ENCODE measurements at places on chromosomes 5 and 9.
A peak's percentile ranks its signal among the peaks of the same experiment; 100 is the strongest.

DNA sequence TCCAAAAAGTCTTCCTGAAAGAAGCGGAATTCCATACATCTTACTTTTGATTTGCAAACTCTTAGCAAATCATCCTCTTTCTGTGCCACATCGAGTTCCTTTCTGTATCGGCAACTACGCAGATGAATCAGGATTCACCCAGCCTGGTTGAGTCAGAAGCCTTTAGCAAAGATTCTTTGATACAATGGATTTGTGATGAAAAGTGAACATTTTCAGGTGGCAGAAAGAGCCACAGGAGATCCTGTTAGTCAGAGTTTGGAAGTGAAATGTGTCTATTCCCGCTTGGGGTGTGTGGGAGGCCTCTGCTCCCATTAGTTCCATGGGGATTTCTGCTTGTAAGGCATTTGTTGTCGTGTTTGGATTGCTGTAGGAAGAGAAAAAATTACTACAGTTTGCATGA is 351.8 kb upstream of the WWC1 start:
- no peak for DNase-seq

GRCh38 chr5:16104961-16105360 is 74.6 kb downstream of the MARCHF11 start:
- DNase-seq: no peak

- DNase-seq: no peak
Measured at GRCh38 chr5:15021266-15022046, 149.9 kb upstream of the ANKH start.

DNA sequence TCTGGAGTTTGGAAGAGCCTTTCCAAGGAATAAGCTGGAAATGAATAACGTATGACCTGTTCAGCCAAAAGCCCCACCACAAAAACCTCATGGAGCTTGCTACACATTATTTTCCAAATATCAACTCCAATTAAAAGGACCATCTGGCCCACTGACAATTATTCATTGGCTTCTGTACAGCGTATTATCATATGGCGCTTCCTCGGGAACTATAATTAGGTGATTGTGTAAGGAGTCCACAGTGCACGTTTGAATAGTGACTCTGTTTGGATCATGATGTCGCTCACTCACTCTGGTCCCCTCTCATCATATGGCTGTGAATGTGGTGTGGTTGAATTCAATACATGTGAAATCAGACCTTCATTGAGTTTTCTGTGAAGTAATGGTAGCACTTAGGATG is 52.1 kb downstream of the GDNF start:
- no peak for DNase-seq

GRCh38 chr5:75053054-75053303 is 621 bp upstream of the GCNT4 start:
- DNase-seq: no peak

- DNase-seq: no peak
Measured at GRCh38 chr5:179908528-179908927, 831 bp upstream of the TBC1D9B start.

DNA sequence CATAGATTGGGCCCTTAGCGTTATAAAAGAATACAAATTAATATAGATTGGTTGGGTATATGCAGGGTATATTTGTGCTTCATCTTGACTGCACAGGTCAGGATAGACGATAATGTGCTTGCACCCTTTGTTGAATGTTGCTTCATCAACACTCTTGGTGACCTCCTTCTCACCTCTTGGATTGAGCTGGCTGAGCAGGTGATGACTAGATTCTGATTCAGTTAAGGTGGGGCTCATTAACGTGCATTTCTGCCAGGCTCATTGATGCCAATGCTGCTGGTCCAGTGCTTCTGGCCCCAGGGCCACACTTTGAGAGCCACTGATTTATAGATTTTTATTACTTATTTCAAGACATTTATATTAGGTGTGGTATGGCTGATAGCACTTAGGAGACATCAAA is 27.7 kb downstream of the PCSK5 start:
- no peak for DNase-seq

DNA sequence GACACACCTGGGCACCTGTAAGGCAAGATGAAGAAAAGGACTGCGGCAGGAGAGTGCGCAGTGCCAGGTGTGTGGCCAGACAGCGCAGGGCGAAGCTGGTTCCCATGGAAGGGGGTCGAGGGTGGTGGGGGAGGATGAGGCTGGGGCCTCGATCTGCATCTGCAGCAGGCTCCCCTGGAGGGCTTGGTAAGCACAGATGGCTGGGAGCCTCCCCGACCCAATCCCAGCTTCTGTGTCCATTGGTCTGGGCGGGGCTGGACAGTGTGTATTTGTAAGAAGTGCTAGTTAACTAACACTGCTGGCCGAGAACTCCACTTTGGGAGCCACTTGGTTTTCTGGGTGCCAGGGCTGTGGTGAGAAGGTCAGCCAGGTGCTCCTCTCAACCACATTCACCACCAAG is 385.1 kb upstream of the IRX1 start:
- no peak for DNase-seq

DNA sequence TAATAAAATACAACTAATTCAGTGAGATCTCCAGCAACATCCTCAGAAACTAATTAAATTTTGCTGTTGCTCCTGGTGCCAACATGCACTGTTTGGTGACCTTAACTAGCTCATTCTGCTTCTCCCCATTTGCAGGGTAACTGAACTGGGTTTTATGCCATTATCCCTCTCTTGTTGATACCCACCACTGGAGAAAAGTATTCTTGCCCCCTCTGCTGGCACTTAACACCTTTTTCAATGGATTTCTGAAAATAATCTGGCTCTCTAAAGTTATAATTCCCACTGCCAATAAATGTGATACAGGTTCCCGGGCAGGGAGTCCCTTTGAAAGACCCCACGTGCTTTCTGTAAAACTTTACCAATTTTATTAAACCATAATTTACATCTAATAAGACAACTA is 394.3 kb downstream of the OSTF1 start:
- DNase-seq: peak; percentile 1

GRCh38 chr5:171606414-171607024 is 179.1 kb upstream of the SMIM23 start:
- DNase-seq: peak; percentile 13

DNA sequence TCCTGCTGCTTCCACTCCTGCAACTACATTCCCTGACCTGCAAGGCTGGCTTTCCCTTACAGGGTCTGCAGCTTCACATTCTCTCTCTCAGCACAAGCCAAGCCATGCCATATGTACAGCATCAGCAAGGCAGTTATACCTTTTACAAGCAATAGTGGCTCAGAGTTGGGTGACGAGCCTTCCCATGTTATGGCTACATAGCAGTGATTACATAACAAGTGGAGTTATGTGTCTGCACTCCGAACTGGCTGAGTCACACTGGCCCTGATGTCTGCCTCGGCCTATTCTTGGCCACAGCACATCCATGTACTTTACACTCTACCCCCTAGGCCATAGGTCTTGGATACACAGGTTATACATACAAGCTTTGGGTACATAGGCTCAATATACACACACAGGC is 52.0 kb upstream of the SNCAIP start:
- DNase-seq: no peak

DNA sequence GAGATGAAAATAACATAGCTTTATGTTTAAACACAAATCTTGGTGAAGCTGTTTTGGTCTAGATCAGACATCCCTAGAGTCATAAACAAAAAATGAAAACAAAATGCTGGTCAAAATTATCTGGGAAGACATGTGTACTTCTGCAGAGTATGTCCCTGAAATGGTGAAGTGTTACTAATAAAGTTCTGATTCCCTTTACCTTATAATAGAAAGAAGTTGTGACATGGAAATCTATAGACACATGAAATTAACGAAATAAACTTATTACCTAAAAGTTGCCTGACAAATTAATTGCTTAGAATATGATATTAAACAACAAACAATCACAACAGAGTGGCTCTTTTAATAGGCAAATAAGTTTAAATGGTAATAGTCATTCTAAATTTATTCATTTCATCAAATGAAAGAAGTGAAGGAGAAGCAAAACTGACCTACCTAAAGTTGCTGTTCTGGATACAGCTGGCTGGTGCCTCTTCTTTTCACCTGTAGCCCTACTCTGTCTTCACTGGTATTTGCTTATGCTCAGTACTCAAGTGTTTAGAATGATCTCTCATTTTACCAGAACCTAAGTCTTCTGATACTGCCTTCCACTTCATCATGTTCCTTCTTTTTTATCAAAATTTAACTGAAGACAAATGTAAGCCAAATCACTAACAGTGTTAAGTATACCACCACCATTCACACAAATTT is 38.8 kb downstream of the FNIP1 start:
- no peak for DNase-seq

DNA sequence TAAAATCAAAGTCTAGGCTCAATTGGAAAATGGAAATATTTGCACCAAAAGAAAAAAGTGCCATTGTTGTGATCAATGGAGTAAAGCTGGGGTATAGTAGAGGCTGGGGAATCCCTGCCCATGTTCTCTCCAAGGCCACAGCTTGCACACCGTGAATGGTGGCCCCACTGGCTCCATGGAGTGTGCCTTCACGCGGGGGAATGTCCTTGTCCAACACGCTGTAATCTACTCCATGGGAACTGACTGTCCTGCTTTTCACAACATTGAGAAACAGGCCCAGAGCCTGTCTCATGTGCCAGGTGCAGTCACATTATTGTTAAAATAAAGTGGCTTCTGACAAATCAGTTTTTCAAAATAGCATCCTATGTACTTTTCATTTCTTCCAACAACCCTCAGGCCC is 33.1 kb upstream of the ITGA2 start:
- DNase-seq: no peak

DNA sequence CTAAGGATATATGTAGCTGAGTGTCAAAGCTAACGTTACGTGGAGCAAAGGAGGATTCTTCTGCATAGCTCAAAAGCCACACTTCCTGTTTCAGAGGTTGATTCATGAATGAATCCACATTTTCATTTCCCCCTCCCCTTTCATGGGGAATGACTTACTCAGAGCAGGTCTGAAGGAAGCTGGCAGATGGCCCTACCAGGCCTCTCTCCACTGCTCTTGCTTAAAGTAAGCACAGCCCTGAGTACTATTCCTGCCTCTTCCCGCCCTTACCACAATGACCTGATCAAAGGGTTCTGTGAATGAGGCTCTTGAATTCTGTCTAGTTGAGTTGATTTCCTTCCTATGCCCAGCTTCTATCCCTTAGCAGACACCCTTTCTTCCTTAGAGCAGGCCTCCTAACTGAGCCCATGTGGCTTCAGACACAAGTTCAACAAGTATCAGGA is 6.3 kb downstream of the IGIP start:
- peak; percentile 84 for DNase-seq

GRCh38 chr5:30878746-30879145 is 314.7 kb upstream of the CDH6 start:
- no peak for DNase-seq

- no peak for DNase-seq
Measured at GRCh38 chr9:2317591-2317990, 302.4 kb downstream of the SMARCA2 start.

GRCh38 chr9:9951556-9952160 is 661.1 kb downstream of the PTPRD start:
- no peak for DNase-seq

DNA sequence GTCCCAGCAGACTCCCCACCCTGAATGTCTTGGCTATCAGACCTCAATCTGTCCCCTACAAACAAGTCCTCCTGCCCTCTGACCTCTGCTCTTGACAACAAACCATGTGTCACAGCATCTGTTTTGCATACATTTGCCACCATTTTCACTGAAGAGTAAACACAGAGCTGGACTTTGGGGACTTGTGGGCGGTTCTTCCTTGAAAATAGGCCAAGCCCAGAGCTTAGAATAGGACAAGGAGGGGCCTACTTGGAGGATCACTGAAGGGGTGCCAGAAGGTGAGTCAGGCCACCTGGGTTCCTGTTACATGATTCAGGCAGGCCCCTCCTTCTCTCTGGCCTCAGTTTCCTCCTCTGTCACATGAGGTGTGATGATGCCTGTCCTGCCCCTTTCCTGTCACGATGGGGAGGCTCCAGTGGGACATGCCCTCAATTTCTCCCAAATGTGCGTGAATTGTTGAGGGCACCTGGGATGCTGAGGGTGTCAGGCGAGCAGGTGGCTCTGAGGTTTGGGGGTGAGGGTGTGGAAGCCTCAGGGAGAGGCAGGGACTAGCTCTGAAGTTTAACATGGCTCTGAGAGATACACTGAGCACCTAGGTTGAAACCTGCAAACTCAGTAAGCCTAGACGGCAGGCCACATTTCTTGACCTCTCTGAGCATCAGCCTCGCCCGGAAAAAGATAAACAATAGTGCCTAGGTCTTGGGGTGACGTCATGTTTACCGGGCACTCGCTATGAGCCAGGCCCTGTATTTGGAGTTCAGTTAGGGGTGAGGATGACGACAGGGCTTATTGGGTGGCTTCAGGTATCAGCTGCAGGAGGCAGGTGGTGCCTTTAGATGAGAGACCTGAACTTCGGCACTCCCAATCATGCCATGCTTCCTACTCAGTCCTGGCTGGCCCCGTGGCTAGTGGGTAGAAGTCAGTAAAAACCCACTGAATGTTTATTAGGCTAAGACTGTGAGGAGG is 107.6 kb upstream of the PITX1 start:
- no peak for DNase-seq

GRCh38 chr9:133115604-133116345 is 5.3 kb downstream of the RALGDS start:
- no peak for DNase-seq

DNA sequence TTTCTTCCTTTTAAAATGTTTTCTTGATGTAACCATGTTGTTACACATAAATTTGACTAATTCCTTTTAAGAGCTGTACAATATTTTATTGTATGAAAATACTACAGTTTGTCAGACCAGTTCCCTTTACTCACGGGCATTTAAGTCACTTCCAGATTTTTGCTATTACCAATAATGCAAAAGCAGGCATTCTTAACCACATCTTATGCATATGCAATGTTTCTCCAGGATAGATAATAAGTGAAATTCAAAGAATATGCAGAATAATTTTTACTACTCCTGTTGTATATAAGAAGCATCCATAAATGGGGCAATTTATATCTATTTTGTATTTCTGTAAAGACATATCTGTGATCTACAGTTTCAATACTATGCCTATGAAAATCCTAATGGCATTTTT is 77.3 kb downstream of the FNIP1 start:
- no peak for DNase-seq

DNA sequence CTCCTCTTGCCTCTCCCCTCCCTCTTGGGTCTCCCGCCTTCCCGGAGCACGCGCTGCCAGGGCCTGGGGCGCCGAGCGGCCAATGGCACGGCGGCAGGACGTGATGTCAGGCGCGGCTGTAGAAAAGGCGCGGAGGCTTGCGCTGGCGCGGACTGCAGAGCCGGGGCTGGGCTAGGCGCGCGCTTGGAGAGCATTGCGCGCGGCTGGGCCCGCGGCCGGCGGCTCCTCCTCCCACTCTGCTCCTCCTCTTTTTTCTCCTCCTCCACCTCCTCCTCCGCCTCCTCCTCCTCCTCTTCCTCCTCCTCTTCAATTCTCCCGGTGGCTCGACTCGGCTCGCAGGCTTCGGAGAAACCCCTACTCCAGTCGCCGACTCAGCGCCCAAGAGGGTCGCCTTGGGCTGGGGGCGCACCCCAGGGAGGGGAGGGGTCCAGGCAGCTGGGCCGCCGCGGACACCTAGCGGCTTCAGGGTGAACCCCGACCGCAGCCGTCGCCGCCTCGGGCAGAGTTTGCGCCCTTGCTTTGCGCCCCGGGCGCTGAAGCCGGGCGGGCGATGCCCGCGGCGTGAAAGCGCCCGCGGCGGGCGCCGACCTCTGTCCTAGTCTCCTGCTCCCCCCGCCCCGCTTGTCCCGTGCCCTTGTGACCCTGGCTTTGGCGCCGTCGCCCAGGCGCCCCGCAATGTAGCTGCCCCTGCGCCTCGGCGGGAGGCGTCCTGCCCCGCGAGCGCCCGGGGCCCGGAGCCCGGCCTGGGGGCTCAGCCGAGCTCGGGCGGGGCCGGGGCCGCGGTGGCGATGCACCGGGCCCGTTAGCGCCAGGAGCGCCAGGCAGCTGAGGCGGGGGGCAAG is at the start of gene LHX2:
Gene LHX2 (plus strand): TSS at position 309 of the 842 bp plus-strand sequence. CDS start 581 bp downstream, outside the sequence.
- DNase-seq: peak; percentile 88

- DNase-seq: no peak
Measured at GRCh38 chr9:18479405-18479804, 5.5 kb downstream of the ADAMTSL1 start.

All from ACHN (cell line).